ENCODE measurements at places on chromosomes 2 and 18.

GRCh38 chr2:202632682-202633290, 2.0 kb upstream of the FAM117B start:
- DNase-seq = no peak

GRCh38 chr18:44732238-44732563, 51.5 kb downstream of the SETBP1 start:
- DNase-seq = no peak

DNA sequence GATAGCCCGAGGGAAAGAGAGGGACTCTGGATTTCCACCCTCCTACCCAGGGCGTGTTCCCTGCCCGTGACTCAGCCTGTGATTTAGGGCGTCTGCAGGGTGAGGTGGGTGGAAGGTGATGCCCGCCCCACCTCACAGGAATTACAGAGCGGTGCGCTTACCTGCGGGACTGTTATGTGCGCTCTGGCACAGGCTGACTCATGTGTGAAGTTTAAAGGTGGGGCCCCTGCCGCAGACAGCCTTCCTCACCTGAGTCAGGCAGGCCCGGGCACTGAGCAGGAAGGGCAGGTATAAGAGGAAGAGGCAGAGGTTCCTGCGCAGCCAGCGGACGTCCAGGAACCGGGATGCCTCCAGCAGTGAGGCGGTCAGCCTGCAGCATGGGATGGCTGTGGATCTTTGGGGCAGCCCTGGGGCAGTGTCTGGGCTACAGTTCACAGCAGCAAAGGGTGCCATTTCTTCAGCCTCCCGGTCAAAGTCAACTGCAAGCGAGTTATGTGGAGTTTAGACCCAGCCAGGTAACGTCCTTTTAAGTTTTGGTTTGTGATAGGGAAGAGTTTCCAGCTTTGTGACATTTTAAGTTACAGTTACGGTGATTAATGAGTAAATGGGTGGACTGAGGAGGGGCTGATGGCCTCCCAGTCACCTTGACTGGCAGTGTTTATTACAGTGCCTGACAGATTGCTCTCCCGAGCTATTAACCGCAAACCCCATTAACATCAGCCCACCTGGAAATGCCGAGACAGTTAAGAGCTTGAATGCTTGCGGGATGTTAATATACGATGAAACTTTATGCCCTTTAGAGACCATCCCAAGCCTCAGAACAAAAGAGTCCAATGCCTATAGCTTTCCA, 141.6 kb upstream of the TTC39C start:
- DNase-seq = no peak

DNA sequence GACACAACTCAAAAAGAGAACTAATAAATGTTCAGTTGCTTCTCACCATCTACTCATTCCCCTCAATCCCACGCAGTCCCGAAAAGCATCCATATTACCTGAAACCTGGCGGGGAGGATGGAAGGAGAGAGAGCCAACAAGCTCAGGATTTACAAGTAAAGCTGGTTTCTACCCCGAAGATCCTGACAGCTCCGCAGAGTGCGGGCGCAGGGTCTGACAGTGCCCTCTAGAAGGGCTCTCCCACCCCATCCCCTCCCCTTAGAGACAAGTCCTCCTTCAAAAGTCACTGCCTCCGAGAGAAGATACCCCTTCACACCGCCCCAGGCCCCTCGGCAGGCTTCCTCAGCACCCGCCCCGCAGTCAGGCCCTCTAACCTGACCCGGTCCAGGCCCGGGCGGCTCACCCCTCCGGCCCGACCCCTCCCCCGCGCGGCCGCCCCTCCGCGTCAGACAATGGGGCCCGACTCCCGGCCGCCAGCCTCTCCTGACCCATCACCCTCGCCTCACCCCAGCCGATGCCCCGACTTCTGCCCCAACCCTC, 550 bp downstream of the RAB1A start:
- DNase-seq = peak; percentile 28

GRCh38 chr2:128420776-128421175, 102.1 kb upstream of the HS6ST1 start:
- DNase-seq = no peak

- DNase-seq = no peak
Measured at GRCh38 chr2:77839102-77839501, 316.9 kb upstream of the LRRTM4 start.

GRCh38 chr2:181991171-181991885, 5.7 kb downstream of the PPP1R1C start:
- DNase-seq = no peak

DNA sequence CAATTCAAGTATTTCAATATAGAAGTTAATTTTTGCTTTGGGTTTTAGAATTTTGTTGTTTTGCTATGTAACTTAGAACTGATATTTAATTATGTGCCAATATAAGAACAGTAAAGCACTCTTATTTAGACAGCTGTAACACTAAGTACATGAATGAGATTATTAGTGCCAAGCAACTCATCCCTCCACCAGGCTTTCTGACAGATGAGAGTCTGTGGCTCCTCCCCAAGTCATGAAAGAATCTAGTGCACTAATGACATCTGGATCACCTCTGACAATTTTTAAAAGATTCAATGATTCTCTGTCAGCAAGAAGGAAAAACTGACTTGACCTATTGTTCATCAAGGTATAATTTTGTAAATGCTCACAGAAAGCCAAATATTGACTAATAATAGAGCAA, 67.8 kb downstream of the TMEFF2 start:
- DNase-seq = no peak

GRCh38 chr2:121095257-121096080, 189.5 kb downstream of the TFCP2L1 start:
- peak; percentile 85 for DNase-seq

GRCh38 chr2:128685841-128686496, 367.3 kb upstream of the HS6ST1 start:
- DNase-seq = no peak

GRCh38 chr2:52594026-52594425, 1173.6 kb upstream of the CHAC2 start:
- DNase-seq = no peak

DNA sequence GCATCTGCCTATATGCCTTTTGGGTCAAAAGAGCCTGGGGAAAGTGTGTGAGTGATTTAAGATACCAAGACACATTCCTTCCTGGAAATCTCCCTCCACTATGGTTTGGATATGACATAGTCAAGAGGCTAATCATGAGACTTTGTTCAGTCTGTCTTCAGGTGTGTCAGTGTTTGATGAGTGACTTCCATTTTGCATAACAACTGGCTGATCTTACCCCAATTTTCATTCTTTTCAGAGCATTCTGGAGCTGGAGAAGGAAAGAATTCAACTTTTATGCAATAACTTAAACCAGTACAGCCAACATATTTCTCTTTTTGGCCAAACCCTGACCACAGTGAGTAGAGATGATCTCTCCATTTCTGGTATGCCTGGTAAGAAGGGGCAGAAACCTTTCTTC, 39.4 kb downstream of the SPC25 start:
- DNase-seq = no peak

DNA sequence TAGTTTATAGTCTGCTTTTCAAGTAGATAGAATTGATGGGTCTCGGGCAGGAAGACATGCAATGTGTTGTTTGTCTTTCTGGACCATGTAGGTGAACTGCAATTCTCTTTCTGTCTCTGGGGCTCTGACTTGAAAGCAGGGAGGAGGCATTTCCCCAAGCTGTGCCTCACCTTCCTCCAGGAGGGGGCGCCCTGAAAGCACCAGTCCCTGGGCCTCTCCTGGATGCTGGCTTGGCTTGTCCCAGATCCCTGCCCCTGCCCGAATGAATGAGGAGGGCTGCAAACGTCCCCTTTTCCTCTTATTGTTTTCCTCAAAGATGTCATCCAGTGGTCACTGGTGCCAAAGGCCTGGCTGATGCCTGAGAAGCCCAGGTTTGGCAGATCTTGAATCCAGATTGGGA, 270.6 kb downstream of the CELF4 start:
- peak; percentile 87 for DNase-seq

- peak; percentile 71 for DNase-seq
Measured at GRCh38 chr18:58390399-58390798, 238.5 kb downstream of the ALPK2 start.

DNA sequence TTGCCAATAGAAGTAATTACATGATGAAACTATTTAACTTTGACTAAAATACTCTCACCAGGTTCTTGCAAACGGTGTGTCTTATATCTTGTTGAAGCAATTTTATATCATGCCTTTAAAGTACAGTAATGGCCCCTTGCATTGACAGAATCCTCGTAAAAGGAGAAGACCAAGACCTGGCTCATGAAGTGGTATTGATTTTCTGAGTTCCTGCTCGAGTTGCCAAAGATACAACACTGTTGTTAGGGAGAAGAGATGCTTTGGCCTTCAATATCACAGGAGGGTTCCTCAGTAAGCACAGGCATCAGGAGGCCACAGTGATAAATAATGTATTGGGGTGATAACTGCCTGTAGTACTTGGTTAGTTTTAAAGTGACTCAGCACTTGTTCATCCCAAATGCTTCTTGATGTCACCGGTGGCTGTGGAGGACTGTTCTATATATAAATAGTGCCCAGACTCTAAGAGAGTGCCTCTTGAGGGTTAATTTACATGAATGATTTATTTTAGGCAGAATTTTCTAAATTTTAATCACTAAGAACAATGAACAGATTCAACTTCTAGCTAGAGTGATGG, 571.7 kb upstream of the FANCL start:
- DNase-seq = peak; percentile 59

- peak; percentile 32 for DNase-seq
Measured at GRCh38 chr2:227890495-227891079, 19.2 kb downstream of the DAW1 start.

DNA sequence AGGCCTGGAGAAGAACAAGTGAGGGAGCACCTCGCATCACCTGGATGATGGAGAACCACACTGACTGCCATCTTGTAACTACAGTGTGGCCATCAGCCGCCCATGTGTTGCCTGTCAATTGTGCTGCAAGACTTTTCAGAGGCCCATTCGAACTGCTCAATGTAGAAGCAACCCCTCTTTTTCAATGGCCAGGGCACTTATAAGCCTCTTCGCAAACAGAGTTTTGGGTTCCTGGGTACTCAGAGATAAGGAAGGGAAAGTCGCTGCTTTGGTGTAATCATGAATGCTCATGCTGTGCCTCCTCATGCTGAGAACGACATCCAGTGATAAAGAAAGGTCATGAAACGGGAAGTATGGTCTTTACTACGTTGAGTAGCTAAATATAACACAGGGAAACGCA, 143.9 kb upstream of the SLC39A10 start:
- DNase-seq = no peak

DNA sequence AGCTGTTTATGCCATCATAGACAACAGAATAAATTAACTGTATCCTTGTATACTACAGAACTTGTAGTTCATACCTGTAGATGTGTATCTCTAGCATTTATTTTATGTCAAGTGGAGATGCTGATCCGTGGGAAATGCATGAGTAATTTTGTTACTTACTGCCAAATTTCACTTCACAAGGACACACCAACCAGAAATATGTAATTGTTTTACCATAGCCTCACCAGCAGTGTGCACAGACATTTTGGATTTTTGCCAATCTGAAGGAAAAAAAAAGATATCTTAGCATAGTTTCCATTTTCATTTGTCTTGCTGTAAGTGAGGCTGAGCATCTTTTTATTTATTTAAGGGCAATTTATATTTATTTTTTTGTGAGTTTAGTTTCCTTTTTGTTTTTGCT, 265.1 kb upstream of the OSR1 start:
- no peak for DNase-seq

DNA sequence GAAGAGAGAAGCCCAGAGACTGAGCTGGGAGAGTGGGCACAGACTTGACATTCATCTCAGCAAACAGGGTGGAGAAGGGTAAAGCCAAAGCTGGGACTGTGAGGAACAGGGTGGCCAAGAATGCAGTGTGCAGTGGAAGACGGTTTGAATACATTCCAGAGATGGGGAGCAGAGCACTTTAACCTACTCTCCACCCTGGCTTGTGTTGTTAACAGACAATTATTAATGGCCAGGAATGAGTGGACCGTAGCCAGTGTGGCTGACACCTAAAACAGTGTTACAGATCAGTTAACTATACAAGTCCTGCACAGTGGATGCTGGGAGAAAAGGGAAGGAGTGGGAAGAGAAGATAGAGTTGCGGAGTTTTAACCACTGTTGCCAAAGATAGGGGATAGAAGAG, 7.4 kb upstream of the NAB1 start:
- DNase-seq = no peak

GRCh38 chr2:43387092-43388062, 161.0 kb upstream of the ZFP36L2 start:
- DNase-seq = no peak

DNA sequence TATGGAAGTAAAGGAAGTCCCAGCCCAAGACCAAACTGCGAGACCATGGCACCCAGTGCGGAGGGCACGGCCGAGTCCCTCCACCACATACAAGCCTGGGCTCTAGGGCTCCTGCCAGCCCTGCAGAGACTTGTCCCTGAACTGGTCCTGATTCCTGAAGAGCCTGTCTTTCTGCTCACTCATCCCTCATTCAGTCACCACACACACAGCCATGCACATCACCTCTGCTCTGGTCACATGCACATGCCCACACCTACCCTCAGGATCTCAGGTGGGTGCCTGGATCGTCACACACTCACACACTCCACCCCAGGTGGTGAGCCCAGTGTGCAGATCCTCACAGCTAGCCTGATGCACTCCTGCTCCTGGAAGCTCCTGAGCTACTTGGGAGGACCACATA, 71.4 kb upstream of the LAPTM4A start:
- DNase-seq = no peak

GRCh38 chr2:20539133-20539719, 92.4 kb downstream of the RHOB start:
- DNase-seq = no peak

DNA sequence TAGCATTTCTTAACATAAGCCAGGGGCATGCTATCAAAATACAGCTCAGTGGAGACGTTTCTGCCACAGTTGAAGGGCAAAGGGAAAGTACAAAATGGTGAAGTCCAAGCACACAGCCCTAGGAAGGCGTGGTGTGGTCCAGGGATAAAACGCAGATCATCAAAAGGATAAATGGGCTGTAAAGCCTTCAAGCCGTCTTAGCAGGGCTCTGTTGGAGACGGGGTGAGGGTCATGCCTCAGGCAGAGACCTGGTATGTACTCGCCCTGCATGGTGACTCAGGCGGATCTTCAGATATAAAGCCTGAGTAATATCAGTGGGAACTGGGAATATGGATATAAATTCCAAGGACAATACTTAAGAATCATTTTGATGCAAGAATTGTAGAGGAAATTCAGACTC, 61.2 kb downstream of the NGEF start:
- no peak for DNase-seq

DNA sequence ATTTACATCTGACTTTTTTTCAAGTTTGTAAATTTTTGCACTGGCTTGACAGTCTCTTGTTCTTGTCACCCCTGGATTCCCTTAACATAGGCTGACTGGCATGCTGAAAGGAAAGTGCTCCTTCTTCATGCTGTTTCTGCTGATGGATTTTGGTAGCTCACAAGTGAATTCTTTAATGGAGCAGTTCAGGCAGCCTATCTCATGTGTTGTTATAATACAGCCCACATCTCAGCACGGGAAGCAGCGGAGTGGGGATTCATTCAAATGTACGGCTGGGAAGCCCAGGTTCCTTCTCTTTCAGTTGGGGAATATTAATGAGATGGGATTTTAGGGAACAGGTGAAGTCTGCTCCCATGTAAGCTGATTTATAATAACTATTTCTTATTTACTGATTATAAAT, 142.8 kb downstream of the CD8B2 start:
- DNase-seq = no peak

All from HEK293T (cell line).